ENCODE measurements at places on chromosomes 13 and 19. TPM values are rescaled to one million over a fixed set of nuclear protein-coding genes. Genes with fewer than 3 reads are reported as not detected.

C19orf85 gene
- not detected for total RNA-seq

KCNC3 gene
- total RNA-seq, result 0.76 TPM

CACNG7 gene
- total RNA-seq, result not detected

- no peak for DNase-seq
Observed at GRCh38 chr13:20446900-20447299, 78.8 kb downstream of the CRYL1 start.

DNA sequence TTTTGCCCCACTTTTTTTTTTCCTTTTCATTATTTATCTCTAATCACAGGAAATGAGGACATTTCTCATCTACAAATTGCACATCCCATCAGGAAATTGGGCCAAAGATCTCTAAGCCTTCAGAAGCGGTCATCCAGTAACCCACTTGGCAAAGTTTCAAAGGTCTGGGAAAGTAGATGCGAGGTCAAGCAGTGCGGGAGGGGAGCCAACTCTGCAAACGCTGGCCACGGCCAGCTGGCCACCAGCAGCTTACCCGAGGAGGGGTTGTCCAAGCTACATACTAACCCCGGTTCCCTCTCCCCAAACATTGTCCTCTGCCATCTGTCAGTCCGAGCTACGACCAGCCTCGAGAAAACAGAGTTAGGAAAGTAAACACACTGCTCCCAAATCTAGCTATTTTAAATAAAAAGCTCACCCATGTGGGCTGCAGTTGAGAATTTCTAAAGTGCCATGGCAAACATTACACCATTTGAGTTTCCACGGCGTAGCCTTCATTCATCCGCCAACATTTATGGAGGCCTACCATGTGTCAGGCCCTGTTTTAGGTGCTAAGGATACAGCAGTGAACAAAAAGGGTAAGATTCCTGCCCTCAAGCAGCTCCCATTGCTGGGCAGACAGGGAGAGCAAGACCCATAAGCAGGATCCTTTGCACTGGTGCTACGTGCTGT is 11.5 kb downstream of the FFAR2 start:
- DNase-seq, result no peak

GRCh38 chr19:49861541-49862378 is 5.6 kb downstream of the PNKP start:
- peak; percentile 13 for DNase-seq

Data from left colon (tissue), 2 donors.